ENCODE measurements at places on chromosomes 16 and 17.

DNA sequence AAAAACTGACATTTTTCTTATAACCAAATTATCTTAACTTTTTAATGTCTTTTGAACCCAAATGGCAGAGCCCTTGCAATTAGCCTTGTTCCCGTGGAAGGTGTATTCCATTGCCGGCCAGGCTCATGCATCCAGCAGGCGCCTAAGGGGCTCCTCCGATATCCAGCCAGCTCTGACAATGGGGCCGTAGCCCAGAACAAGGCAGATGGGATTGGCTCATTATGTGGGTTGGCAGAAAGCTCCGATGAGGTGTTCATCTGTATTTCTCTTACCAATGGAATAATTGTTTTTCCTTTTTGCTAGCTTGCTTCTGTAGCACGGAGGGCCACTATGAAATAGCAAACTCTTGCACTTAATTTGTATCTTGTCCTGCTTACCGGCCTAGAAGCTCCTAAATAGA is 208.2 kb upstream of the CHMP6 start:
- DNase-seq = no peak

GRCh38 chr16:25580041-25580440 is 111.7 kb upstream of the HS3ST4 start:
- no peak for DNase-seq

DNA sequence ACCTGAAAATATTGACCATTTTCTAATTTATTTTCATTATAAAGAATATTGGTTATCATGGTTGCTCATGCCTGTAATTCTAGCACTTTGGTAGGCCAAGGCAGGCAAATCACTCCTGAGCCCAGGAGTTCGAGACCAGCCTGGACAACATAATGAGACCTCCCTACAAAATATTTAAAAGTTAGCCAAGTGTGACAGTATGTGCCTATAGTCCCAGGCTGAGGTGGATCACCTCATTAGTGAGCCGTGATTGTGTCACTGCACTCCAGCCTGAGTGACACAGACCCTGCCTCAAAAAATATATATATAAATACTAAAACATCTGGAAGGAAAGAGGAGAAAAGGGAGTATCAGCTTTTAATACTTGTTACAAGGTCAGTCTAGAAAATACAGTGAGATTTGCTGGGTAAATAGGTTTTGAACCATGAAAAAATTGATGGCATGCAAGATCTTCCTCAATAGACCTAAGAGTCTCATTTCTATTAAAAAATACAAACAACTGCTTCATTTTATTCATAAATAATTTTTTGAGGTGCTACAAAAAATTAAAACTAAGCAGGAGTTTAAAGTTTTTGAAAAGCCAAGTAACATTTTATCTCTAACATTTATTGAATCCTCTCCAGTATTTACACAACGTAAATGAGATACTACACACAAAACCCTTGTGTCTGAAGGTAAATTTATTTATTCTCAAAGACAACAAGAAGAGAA is 47.7 kb downstream of the TUBD1 start:
- DNase-seq = no peak

DNA sequence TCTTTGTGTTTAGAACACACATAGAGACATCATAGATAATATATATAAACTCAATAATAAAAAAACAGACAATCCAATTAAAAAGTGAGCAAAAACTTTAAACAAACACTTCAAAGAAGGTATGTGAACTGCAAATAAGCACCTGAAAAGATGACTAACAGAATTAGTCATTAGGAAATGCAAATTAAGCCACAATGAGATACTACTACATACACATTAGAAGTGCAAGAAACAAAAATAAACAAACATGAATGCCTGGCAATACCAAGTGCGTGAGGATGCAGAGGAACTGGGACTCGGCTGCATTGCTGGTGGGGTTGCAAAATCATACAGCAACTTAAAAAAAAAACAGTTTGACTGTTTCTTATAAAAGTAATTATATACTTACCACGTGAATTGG is 799.0 kb downstream of the KCNJ2 start:
- no peak for DNase-seq

DNA sequence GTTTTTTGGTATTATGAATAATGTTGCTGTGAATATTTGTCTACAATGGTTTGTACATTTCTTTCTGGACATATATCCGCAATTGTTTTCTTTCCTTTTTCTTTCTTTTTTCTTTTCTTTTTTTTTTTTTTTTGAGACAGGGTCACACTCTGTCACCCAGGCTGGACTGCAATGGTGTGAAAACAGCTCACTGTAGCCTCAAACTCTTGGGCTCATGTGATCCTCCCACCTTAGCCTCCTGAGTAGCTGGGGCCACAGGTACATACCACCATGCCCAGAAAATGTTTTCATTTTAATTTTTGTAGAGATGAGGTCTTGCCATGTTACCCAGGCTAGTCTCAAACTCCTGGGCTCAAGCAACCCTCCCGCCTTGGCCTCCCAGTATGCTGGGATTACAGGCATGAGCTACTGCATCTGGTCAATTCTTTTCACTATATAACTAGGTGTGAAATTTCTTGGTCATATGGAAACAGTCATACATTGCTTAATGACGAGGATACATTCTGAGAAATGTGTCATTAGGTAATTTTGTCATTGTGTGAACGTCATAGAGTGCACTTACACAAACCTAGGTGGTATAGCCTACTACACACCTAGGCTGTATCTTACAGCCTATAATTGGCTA is 15.2 kb downstream of the IL21R start:
- DNase-seq = no peak

GRCh38 chr17:80793421-80793820 is 198.2 kb upstream of the CHMP6 start:
- no peak for DNase-seq

GRCh38 chr17:64718058-64718457 is 56.0 kb upstream of the SMURF2 start:
- no peak for DNase-seq

DNA sequence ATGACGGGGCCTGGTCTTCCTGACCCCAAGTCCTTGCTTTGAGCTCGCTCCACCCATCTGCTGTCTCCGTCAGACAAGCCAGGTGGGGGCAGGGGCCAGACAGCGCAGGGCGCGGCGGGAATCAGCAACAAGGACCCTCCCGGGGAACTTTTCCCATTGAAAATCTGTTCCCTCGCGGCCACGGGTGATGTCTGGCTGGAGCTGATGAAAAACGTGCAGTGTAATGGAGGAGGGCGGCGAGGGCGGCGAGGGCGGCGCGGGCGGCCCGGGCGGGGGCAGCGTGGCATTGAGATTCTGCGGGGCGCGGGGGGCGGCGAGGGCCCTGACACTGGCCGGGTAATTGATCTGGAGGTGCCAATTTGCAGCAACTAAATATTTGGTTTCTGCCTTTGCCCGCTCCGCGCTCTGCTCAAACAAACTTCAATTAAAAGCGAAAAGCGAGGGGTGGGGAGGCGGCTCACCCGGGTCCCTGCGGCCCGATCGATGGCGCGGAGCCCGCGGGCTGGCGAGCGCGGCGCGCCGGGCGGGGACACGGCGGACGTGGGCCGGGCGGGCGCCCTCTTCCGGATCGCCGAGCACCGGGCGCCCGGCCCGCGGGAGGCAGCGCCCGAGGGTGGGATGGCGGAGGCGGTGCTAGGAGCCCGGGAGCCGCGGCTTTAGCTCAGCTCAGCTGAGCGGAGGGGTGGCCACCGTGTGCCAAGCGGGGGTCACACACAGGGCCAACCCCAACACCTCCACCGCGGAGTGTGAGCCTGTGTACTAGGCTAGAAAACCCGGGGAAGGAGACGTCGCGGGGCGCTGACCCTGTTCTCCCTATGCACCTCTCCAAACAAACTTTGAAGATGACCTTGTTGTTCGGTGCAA is 32.4 kb downstream of the DCAKD start:
- DNase-seq = no peak

DNA sequence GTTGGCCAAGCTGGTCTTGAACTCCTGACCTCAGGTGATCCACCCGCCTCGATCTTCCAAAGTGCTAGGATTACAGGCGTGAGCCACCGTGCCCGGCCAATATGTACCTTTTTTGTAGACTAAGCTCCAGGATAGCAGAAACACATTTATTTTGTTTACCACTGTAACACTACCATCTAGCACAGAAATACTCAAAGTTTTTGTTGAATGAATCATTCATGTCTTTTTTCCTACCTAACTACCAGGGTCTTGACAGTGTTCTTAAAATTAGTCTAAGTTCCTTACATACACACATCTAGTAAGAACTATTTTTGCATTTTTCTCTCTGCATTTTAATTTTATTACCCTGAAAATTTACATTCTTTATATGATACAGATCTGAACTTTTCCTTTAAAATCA is 44.4 kb downstream of the AKAP10 start:
- DNase-seq = no peak

GRCh38 chr16:70650216-70650615 is 3.9 kb downstream of the IL34 start:
- DNase-seq = no peak

- DNase-seq = no peak
Measured at GRCh38 chr16:27761816-27762215, 211.9 kb downstream of the KATNIP start.

DNA sequence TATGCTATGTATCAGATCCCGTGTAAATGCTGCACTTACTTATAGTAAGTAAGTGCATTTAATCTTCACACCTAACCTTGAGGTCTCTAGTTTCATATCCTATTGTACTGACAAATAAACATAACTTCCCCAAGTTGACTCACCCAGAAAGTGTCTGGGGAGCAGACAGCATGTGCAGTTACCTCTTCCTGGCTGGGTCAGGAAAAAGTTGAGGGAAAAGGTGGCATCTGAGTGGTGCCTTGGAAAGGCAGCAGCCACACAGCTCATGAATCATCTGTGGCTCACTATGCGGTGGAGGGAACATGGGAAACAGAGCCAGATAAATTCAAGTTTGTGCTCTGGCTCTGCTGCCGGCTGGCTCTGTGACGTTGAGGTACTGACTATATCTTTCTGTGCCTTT is 382.0 kb upstream of the DYNLRB2 start:
- DNase-seq = no peak

DNA sequence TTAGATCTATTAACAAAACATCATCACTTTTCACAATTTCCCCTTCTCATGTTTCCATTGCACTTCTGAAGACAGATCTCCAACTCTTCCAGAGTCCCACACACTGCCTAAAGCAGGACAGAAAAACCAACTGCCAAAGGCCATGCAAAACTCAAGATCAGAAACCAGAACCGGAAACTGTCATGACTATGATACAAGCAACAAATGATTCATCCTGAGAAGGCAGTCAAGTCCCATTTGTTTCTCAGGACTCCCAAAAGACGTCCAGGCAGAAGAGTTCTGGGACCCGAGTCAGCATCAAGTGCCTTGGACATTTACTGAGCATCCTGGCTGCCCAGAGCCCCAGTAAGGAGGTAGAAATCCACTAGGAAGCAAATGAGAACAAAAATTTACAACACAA is 38.8 kb downstream of the ERN1 start:
- no peak for DNase-seq

GRCh38 chr17:71649941-71650350 is 470.9 kb upstream of the SOX9 start:
- no peak for DNase-seq
